Stimulated activated effector memory CD8-positive, alpha-beta T cell treated with anti-CD3 and anti-CD28 coated beads, Interleukin-12 subunit alpha, Interleukin-12 subunit beta, amount 100 ng/mL, for 72 hours (primary cell): ENCODE measurements at places on chromosomes 12 and 14.

DNA sequence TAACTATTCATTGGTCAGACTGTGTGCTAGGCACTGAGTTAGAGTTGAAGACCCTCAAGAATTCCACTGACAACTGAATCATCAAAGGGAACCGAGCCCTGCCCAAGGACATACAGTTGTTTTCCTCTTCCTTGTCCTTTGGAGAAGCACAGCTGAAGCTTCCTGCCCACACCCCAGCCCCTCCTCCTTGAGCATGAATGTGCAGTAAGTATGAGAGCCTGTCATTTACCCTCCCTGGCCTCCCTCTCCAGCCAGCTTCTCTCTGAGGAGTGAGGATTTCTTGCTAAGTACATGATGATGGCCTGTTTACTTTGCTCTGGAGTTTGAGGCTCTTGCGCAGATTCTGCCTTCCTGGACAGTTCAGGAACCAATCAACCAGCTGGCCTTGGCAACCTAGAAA lies 235.2 kb downstream of the CACNA1C start:
- no peak for DNase-seq

DNA sequence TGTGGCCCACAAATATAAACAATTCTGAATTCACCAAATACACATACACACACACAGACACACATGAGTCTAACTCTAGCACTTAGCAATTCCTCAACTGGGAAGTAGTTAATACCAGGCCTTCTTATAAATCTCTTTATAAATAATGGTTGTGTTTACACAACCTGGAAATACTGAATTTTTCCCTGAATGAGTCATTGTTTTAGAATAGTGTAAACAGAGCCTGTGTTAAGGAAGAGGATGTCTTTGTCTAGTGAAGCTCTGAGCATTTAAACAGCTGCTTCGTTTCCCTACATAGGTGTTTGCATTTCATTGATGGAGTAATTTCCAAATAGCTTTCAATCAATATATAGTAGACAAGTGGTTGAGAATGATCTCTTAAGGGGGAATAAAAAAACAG lies 218.8 kb downstream of the BTG1 start:
- DNase-seq = no peak

- no peak for DNase-seq
These were observed 144.5 kb upstream of the FBXO33 start for GRCh38 chr14:39576736-39577135.

GRCh38 chr12:3246253-3246652 lies 169.1 kb downstream of the TSPAN9 start:
- DNase-seq = no peak

DNA sequence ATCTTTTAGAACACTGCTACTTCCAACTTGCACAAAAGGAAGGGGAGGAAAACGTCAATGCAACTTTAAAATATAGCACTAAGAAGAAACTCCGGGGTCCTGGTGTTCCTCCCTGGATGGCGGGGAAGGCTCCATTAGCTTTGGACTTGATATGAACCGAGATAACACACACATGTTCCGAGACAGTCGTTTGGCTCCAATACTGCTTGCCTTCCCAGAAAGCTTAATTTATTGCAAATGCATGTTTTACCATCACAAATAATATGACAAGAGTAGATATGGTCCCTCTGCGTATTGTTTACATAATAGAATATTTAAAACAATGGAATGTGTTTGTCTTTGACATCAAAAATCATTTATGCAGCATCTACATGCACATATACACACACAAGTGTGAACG lies 87.6 kb upstream of the CLMN start:
- no peak for DNase-seq

DNA sequence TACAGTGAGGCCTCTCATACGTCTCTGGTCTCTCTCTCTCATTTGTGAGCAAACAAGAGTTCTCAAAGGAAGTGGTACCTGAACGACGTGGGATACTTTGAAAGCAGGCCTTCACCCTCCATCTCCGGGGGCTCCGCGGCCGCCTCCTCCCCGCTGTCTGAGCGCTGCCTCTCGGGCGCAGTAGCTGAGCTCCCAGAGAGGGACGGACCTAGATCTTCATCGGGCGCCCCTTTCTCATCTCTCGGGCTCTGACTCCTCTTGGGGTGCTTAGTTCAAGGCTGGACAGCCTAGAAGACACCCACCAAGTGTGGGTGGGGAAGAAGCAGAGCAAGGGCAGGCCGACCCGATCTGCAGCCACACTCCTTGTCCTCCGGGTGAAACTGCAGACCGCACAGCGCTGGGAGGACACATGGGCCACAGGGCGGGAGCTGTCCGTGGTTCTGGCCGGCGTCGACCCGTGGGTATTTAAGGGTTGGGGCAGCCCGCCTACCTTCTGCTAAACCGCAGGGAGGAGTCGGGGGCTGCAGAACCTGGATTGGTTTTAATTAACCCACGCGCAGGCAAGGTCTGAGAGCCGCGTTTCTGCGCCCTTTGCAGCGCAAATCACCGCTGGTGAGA lies 92.7 kb downstream of the PAH start:
- no peak for DNase-seq

DNA sequence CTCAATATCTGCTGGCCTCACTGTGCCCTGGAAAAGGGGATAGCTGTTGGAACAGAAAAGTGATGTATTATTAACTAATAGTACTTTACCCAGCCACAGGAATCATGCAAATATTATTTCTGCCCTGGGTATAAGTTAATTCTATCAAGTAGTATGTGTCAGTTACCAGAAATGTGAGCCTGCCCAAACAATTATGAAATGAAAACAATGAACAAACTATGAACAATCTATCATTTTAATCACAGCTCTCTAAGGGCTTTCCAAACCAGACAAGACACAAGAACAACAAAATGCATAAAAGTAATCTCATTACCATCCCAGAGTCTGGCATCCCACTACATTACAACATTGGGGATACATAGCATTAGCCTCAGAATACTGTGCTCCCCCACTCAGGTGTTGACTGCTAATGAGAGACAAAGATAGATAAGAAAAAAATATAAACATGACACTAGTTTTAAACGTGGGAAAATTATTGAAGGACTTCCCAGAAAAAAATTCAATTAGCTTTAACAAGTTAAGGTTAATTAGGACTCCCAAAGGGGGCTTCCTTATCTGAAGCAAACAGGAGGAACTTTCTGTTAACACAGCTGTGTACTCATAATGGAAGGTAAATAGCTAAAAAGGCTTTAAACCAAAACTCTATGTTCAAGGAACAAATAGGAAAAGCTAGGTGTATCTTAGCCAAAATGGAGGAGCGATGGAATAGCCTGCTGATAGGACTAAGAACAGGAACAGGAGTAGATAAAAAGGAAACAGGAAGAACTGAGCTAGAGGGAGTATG lies 3.3 kb downstream of the DCAF5 start:
- no peak for DNase-seq

DNA sequence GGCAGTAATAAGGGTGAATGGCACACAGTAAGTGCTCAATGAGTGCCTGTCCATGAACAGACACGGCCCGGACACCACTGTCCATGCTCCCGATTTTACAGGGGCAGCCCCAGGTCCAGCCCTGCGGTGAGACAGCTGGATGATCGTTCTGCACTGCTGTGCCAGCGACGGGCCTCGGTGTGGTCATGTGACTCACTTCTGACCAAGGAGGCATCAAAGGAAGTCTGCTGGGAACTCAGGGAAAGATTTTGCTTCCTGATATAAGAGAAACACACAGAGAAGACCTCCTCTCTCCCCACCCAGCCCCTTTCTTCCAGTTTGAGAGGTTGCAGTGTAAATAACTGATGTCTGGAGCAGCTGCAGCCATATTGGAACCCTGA lies 126.6 kb downstream of the SCARB1 start:
- no peak for DNase-seq

- DNase-seq = no peak
These were observed 52.1 kb downstream of the IRF2BPL start for GRCh38 chr14:76976240-76977005.

DNA sequence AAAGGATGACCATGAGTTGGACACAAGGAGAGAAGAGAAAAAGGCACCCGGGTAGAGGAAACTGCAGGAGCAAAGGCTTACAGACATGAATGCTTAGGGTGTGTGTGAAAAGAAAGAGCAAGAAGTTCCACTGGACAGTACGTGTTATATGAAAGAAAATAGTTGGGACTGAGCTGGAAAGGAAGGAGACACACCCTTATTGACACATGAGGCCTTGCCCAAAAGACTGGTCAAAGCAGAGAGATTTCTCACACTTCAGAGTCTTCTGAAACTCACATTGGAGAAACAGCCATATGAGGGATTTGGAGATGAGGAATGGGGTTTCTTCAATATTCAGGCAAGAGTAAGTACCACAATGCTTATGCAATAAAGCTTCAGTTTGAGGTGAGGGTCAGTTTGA lies 56.0 kb downstream of the TTC9 start:
- no peak for DNase-seq

- DNase-seq = no peak
These were observed 508.5 kb downstream of the ETNK1 start for GRCh38 chr12:23133471-23133870.

- DNase-seq = no peak
These were observed 125.9 kb downstream of the EFCAB11 start for GRCh38 chr14:89828471-89829165.

- DNase-seq = no peak
These were observed 4.5 kb downstream of the TAS2R50 start for GRCh38 chr12:10982244-10982643.

DNA sequence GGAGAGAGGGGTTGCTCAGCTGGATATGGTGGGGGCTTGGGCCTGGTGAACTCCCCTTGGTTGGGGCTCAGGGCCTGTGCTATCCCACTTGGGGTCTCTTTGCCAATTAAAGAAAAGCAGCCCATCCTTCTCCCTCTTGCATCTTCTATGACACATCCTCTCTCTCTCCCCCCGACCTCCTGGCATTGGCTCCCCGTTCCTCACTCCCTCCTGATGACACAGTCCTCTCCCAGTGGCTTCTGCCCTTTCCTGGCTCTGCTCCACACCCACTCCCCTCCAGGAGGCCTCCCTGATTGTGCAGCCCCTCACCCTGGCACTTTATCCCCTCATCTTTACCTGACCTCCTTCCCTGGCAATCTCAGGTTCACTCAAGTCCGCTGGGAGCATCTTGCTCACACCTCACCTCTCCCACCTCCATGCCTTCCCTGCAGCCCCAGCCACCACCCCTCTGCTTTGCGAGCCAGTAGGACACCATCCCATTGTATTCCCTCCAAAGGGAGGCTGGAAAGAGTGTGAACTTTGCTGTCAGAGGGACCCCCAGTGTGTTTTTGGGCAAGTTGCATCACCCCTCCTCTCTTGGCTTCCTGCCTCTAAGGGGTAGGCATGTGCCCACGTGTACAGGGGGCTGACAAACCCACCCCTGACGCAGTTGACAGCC lies 10.7 kb downstream of the KRT80 start:
- DNase-seq = no peak

GRCh38 chr12:131551675-131552491 lies 159.0 kb upstream of the SFSWAP start:
- no peak for DNase-seq

GRCh38 chr12:27344246-27344645 lies 11.6 kb downstream of the BMAL2 start:
- DNase-seq = no peak

DNA sequence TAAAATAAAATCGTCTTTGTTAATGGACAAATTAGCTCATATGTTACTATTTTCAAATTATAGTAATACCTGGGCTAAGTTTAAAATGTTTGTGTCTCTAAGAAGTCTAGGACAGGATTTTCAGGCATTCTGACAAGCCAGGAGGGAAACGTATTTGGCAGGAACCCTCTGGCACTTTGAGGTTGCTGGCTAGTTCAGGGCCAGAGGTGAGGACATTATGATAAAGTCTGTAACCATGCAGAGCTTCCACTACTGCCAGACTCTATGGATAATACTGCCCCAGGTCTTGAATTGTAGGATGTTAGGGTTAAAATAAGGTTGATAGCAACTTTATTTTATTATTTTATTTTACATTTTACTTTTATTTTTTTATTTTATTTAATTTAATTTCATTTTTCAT lies 56.4 kb downstream of the RPAP3 start:
- no peak for DNase-seq

DNA sequence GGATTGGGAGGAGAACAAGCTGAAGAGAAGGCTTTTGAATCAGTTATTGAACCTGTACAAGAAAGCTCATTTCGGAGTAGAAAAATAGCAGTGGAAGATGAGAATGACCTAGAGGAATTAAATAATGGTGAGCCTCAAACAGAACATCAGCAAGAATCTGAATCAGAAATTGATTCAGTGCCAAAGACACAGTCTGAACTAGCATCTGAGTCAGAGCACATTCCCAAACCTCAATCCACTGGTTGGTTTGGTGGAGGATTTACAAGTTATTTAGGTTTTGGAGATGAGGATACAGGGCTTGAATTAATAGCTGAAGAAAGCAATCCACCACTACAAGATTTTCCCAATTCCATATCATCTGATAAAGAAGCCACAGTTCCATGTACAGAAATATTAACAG lies 13.5 kb downstream of the MIA2 start:
- DNase-seq = no peak

DNA sequence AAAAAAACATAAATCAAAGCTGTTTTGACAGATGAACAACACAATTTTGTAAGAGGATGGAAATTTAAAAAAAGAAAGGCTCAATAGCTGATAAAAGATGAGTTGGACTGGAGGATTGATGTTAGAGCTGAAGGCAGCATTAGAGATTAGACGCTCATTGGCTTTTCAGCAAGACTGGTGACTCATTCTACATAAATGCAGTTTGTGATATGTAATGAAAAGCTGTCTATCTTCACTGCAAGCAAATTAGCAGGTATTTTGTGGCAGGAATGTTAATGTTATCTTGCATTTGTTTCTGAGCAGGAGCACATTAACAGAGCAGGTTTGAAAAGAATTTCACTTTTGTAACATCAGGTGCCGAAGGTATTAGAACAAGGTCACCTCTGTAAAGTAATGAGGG lies 442.7 kb upstream of the NOVA1 start:
- DNase-seq = no peak

GRCh38 chr12:108577458-108577857 lies 15.1 kb downstream of the ISCU start:
- DNase-seq = no peak

- peak; percentile 67 for DNase-seq
These were observed 1.2 kb downstream of the PRMT8 start for GRCh38 chr12:3491938-3492792.

DNA sequence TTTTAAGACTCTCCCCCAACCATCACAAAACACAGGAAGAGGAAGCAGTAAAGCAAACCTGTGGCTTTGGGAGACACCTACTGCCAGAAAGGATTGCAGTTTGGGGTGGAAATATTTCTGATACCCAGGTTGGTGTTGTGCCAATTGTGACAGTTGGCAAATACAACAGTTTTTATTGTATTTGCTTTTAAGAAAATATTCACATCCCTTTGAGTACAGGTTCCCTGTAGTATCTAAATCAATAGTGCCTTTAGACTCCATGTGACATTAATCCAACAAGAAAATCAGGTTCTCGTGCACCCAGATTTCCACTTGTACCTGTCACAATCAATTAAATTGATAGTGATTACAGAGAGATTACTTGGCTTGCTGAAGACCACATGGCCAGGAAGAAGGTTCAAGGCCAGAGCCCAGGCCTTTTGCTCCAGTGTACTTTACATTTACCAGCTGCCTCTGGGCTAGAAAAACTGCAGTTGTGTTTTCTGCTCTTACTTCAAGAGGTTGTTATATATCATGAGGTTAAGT lies 361.2 kb downstream of the ATP23 start:
- no peak for DNase-seq
